ENCODE measurements at places on chromosomes 2 and 18. TPM values are rescaled to one million over a fixed set of nuclear protein-coding genes. Genes with fewer than 3 reads are reported as not detected.

DNA sequence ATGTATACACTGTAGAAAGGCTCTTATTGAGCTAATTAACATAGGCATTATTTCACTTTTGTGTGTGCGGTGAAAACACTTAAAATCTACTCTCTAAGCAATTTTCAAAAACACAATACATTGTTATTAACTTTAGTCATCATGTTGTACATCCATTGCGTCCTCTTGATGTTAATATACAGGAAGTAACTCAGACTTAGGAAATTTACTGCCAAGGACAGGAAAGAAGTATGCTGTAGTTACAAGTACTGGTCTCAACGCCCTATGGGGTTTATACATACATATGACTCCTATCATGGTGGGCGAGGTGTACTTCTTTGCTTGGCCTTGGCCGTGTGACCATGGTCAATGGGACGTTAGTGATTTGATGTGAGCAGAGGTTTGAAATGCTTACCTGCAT is 15.5 kb downstream of the SCTR start:
- H3K36me3 ChIP-seq = no peaks in the 10 kb centered on the region
- no peak for DNase-seq
- no peaks in the 10 kb centered on the region for H3K27me3 ChIP-seq
- no peaks in the 10 kb centered on the region for H3K4me1 ChIP-seq
- H3K4me3 ChIP-seq = no peak overlapping the region

The AQP4 gene
- not detected for total RNA-seq

The GAL3ST2 gene
- total RNA-seq = not detected

The RAB17 gene
- total RNA-seq = 102 TPM

All from stomach (tissue), 19 donors.